ENCODE measurements at places on chromosomes 12 and 14. TPM values are rescaled to one million over a fixed set of nuclear protein-coding genes. Genes with fewer than 3 reads are reported as not detected.

- no peak for DNase-seq
- no peak overlapping the region for H3K4me3 ChIP-seq
Measured at GRCh38 chr12:84702001-84702400, 210.6 kb downstream of the SLC6A15 start.

GRCh38 chr12:10182354-10183049 is 3.7 kb downstream of the TMEM52B start:
- H3K4me3 ChIP-seq, result peak overlapping the region; percentile 38
- peak overlapping the region; percentile 84 for H3K27ac ChIP-seq
- no peaks in the 10 kb centered on the region for H3K36me3 ChIP-seq
- peak; percentile 88 for DNase-seq

GRCh38 chr12:131101703-131102492 is 148.2 kb downstream of the ADGRD1 start:
- no peak for DNase-seq
- no peaks in the 10 kb centered on the region for H3K27me3 ChIP-seq
- no peak overlapping the region for H3K4me3 ChIP-seq
- H3K36me3 ChIP-seq, result no peaks in the 10 kb centered on the region

- H3K36me3 ChIP-seq, result no peaks in the 10 kb centered on the region
- H3K4me1 ChIP-seq, result no peaks in the 10 kb centered on the region
- no peaks in the 10 kb centered on the region for H3K27me3 ChIP-seq
- no peak overlapping the region for H3K27ac ChIP-seq
- no peak for DNase-seq
Measured at GRCh38 chr12:83168751-83169150, 482.0 kb downstream of the TMTC2 start.

DNA sequence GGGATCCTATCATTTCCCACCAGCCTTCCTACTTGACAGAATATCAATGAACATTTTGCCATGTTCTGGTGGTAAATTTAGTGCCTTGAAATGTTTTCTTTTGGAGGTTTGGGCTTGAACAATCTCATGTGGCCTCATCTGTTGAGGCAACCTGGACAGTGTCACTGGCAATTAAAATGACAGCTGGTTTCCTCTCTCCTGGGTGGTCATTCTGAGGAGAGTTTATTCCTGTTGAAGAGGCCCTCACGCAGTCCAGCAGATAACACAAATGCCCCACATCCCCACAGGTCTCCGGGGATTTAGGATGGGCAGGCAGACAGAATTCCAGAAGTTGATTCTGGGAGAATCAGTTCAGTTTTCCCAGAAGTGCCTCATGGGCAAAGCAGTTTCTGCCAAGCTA is 41.9 kb downstream of the MMAB start:
- DNase-seq, result no peak
- H3K4me3 ChIP-seq, result no peak overlapping the region
- H3K4me1 ChIP-seq, result no peaks in the 10 kb centered on the region

DNA sequence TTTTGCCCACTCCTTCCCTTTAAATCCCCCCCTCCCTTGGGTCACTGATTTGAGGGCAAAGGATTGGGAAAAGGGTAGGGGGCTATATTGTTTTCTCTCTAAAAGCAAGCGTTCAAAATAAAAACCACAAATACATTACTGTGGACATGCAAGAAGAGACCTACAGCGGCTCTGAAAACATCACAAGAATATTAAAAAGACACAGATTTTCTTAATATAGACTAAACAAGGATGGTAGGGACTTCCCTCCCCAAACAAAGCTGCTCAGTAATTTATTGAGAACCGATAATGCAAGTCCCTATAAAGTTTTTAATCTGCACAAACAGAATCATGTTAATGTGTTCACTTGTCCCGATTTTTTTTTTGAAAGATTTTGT is 12.9 kb downstream of the TBX3 start:
- peak overlapping the region; percentile 99 for H3K27ac ChIP-seq
- peak overlapping the region; percentile 99 for H3K4me3 ChIP-seq
- DNase-seq, result no peak

- no peak for DNase-seq
- H3K4me1 ChIP-seq, result peaks cover 10% of the 10 kb centered on the region
- no peak overlapping the region for H3K27ac ChIP-seq
Measured at GRCh38 chr12:108910336-108910735, 30.4 kb downstream of the DAO start.

DNA sequence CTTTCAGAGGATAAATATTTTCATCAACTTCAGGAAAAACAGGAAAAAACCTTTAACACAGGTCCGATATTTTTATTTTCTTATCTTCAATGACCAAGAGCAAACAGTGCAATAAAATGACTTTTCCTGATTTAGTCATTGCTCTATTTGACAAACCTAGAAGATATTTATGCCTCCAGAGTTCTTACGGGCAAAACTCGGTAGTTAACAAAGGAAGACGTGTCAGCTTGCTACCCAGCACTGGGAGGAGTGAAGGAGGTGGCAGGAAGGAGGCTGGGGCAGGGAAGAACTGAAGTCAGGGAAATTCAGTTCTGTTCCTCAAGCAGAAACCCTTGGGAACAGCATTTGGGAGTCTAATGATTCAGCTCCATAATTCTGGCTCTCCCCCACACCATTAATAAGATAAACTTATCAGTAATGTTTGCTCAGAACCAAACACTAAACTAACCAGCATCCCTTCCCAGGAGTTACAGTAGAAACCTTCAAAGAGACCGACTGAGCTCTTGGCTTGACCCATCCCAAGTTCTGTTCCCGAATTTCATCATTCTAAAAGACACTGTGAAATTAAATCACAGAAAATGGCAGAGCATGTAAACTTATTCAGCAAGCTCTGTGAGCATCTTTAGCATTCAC is 163.3 kb downstream of the APAF1 start:
- H3K4me3 ChIP-seq, result no peak overlapping the region
- peaks cover 5% of the 10 kb centered on the region for H3K4me1 ChIP-seq
- no peaks in the 10 kb centered on the region for H3K36me3 ChIP-seq
- no peak for DNase-seq

- H3K36me3 ChIP-seq, result no peaks in the 10 kb centered on the region
- no peaks in the 10 kb centered on the region for H3K4me1 ChIP-seq
- H3K27me3 ChIP-seq, result peaks cover 19% of the 10 kb centered on the region
- no peak overlapping the region for H3K4me3 ChIP-seq
- H3K27ac ChIP-seq, result no peak overlapping the region
Measured at GRCh38 chr12:132182711-132183365, 38.6 kb downstream of the NOC4L start.

DNA sequence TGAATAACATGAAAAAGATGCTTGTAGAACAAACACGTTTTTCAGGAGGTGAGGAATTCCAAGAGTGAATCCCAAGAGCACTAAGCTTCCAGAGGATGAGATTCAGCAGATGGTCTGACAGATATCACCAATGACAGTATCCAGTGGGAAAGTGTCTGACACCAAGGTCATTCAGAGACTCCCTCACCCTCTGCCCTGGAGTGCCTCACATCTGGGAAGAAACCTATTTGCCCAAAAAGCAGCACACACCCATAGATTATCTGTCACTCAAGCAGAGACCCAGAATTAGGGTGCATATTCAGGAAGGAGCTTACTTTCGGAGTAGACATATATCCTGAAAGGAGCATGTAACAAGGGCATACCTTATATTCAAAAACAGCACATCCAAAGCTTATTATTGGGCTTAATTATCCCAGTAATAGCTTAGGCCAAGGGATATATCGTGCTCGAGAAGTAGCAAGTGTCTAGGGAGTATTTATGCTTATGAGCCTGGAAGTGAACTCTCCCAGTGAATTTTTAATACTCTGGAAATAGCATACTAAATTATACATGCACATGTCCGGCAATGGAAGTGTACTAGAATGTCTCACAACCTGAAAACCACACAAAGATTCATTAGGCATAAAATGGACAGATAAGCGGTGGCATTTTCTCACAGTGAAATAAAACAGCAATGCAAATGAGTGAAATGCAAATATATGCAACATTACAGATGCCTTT is 998.1 kb upstream of the TMEM132C start:
- peak overlapping the region; percentile 42 for H3K27ac ChIP-seq
- peaks cover 21% of the 10 kb centered on the region for H3K36me3 ChIP-seq
- no peak overlapping the region for H3K4me3 ChIP-seq
- no peaks in the 10 kb centered on the region for H3K27me3 ChIP-seq
- DNase-seq, result no peak

DNA sequence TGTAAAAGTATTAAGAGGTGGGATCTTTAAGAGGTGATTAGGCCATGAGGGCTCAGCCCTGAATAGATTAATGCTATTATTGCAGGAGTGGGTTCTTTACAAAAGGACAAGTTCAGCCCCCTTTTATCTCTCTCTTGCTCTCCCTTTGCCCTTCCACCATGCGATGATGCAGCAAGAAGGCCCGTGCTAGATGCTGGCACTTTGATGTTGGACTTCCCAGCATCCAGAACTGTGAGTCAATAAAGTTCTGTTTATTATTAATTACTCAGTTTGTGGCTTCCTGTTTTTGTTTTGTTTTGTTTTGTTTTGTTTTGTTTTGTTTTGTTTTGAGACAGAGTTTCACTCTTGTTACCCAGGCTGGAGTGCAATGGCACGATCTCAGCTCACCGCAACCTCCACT is 10.1 kb downstream of the RNASE1 start:
- H3K36me3 ChIP-seq, result no peaks in the 10 kb centered on the region
- DNase-seq, result no peak
- H3K27ac ChIP-seq, result no peak overlapping the region
- no peaks in the 10 kb centered on the region for H3K4me1 ChIP-seq

GRCh38 chr12:122855928-122856831 is 20.9 kb downstream of the HIP1R start:
- no peak for DNase-seq
- H3K36me3 ChIP-seq, result 0 out of 2 replicates have a peak, but pooled peaks cover 4% of the 10 kb centered on the region
- H3K4me3 ChIP-seq, result no peak overlapping the region
- H3K27me3 ChIP-seq, result peaks cover 2% of the 10 kb centered on the region
- H3K4me1 ChIP-seq, result peaks cover 15% of the 10 kb centered on the region
- no peak overlapping the region for H3K27ac ChIP-seq

- no peak overlapping the region for H3K27ac ChIP-seq
- H3K27me3 ChIP-seq, result no peaks in the 10 kb centered on the region
- no peak for DNase-seq
- no peaks in the 10 kb centered on the region for H3K4me1 ChIP-seq
- no peaks in the 10 kb centered on the region for H3K36me3 ChIP-seq
Measured at GRCh38 chr14:94998685-94999084, 158.6 kb downstream of the DICER1 start.

DNA sequence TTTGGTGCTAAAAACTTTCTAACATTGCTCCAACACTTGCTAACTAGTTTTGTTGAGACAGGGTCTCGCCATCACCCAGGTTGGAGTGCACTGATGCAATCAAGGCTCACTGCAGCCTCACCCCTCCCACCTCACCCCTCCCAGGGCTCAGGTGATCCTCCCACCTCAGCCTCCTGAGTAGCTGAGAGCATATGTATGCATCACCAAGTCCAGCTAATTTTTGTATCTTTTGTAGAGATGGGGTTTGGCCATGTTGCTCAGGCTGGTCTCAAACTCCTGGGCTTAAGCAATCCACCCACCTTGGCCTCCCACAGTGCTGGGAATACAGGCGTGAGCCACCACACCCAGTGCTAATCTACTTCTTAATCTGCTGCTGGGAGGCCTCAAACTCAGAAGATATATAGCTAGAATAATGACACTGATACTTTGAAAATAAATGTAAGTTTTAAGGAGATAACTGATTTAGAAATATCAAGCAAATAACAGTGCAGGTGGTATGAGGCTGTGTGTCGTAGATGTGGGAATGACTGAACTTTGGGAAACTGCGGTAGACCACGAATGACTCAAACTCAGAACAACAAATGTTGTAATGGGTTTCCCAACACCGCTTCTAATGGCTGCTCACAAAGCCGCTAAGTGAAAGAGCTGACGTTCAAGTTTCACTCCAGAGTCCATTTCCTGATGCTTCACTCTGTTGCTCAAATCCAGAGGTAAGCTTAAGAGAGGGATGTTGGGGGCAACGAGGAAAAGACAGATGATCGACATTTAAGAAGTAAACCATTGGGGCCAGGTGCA is 10.0 kb downstream of the TMCC3 start:
- no peak overlapping the region for H3K4me3 ChIP-seq
- H3K36me3 ChIP-seq, result no peaks in the 10 kb centered on the region
- H3K4me1 ChIP-seq, result peaks cover 17% of the 10 kb centered on the region
- no peak overlapping the region for H3K27ac ChIP-seq
- peaks cover 6% of the 10 kb centered on the region for H3K27me3 ChIP-seq

GRCh38 chr14:89288114-89288513 is 128.9 kb downstream of the FOXN3 start:
- H3K27ac ChIP-seq, result no peak overlapping the region
- H3K27me3 ChIP-seq, result peaks cover 1% of the 10 kb centered on the region
- DNase-seq, result no peak

DNA sequence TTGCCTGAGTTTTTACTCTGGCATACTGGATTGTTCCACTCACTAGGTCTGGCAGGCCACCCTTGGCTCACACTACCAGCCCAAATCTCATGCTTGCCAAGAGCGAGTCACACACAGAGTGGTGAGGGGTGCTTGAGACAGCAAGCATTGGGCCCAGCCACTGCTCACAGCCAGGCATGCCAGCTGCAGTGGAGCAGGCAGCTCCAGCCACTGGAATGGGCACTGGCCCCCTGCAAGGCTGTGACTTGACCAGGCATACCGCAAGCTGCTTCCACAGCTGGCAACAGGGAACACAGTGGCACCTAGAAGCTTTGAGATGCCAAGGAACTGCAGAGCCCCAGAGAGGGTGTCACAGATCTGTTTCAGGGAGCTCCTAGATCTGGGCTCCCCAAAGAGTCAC is 488.5 kb downstream of the LRFN5 start:
- H3K4me3 ChIP-seq, result no peak overlapping the region
- H3K4me1 ChIP-seq, result no peaks in the 10 kb centered on the region
- H3K36me3 ChIP-seq, result no peaks in the 10 kb centered on the region
- no peak for DNase-seq
- no peak overlapping the region for H3K27ac ChIP-seq

- H3K27me3 ChIP-seq, result peaks cover 3% of the 10 kb centered on the region
- H3K27ac ChIP-seq, result no peak overlapping the region
- no peak overlapping the region for H3K4me3 ChIP-seq
- no peaks in the 10 kb centered on the region for H3K36me3 ChIP-seq
- no peak for DNase-seq
- H3K4me1 ChIP-seq, result no peaks in the 10 kb centered on the region
Measured at GRCh38 chr14:93629643-93630042, 158.6 kb downstream of the PRIMA1 start.

DNA sequence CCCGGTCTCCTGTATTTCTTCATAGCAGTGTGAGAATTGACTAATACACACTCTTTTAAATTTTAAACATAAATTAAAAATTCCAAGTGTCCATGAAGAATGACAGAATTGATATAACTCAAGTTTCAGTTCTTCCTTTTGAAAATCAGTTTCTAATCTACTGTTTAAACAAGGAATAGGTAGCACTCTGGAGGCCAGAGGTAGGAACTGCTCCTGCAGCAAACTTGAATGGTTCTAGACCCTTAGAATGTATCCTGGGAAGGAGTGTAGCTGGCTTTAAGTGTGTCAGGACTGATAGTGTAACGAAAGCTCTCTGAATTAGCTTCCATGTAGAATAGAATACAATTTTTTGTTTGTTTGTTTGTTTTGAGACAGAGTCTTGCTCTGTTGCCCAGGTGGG is 76.8 kb downstream of the AKAP6 start:
- H3K27me3 ChIP-seq, result peaks cover 4% of the 10 kb centered on the region
- H3K4me1 ChIP-seq, result peaks cover 59% of the 10 kb centered on the region
- DNase-seq, result no peak
- H3K4me3 ChIP-seq, result no peak overlapping the region

The KIAA0586 gene
- 22.4 TPM for total RNA-seq

The NDRG2 gene
- not detected for total RNA-seq

The OR4E2 gene
- not detected for total RNA-seq

The DLK1 gene
- not detected for total RNA-seq

The HHIPL1 gene
- 3.0 TPM for total RNA-seq

The KIF5A gene
- 1.0 TPM for total RNA-seq

The KCTD10 gene
- 113 TPM for total RNA-seq

The LMBR1L gene
- 26.7 TPM for total RNA-seq

The TXNRD1 gene
- 803 TPM for total RNA-seq

The OVCH1 gene
- total RNA-seq, result not detected

The AMDHD1 gene
- total RNA-seq, result not detected

Measured in HFFc6 (cell line).